ENCODE measurements at places on chromosomes 1 and 21.

DNA sequence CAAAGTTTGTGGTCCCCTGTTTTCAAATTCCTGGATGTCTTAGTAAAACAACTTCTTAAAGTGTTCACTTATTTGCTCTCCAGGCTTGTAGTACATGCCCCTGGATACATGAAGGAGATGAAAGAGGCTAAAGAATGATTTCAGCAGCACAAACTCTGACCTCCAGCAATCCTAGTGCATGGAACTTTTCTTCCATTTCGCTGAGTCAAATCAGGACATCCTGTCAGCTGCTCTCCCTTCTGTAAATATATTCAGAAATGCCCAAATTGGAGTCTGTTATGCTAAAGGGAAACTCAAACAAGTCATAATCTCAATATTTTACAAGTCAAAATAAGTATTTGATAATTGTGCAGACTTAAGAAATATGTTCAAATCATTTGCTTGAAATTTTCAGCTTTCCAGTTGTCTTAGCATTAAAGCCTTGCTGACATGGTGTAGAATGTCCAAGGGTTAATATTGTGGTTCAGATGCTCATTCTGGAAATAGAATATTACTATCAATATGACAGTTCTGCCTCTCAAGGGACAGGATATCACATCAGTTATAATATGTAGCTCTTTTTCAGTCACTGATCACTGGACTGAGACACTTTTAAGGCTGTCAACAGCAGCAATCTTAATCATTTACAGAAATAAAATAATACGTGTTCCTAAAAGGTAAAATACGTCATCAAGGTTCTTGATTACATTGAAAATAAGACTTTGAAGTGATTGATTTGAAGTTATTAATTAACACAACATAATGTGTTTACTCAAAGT is 1157.3 kb downstream of the PLA2G4A start:
- H3K4me1 ChIP-seq, result no peaks in the 10 kb centered on the region
- H3K36me3 ChIP-seq, result no peaks in the 10 kb centered on the region
- no peak for DNase-seq
- no peak overlapping the region for H3K27ac ChIP-seq

GRCh38 chr1:40862008-40862863 is at the start of gene CITED4:
Gene CITED4 (minus strand): TSS chr1:40862363. CDS start chr1:40862127, 236 bp downstream.
- peak; percentile 88 for DNase-seq
- no peaks in the 10 kb centered on the region for H3K36me3 ChIP-seq
- H3K4me3 ChIP-seq, result peak within 1 kb of the TSS; percentile 87
- peaks cover 35% of the 10 kb centered on the region for H3K4me1 ChIP-seq
- no peaks in the 10 kb centered on the region for H3K27me3 ChIP-seq

- H3K27me3 ChIP-seq, result no peaks in the 10 kb centered on the region
- H3K4me1 ChIP-seq, result peaks cover 35% of the 10 kb centered on the region
- peak overlapping the region; percentile 75 for H3K4me3 ChIP-seq
- peak overlapping the region; percentile 99 for H3K27ac ChIP-seq
- H3K36me3 ChIP-seq, result no peaks in the 10 kb centered on the region
- DNase-seq, result no peak
These were observed 611 bp downstream of the HSPG2 start for GRCh38 chr1:21936366-21937031.

GRCh38 chr1:96159379-96159778 is 562.2 kb upstream of the PTBP2 start:
- peaks cover 17% of the 10 kb centered on the region for H3K4me1 ChIP-seq
- no peaks in the 10 kb centered on the region for H3K36me3 ChIP-seq
- no peak for DNase-seq
- no peak overlapping the region for H3K4me3 ChIP-seq
- no peak overlapping the region for H3K27ac ChIP-seq
- H3K27me3 ChIP-seq, result no peaks in the 10 kb centered on the region

GRCh38 chr21:39504230-39504629 is 52.5 kb downstream of the SH3BGR start:
- H3K27me3 ChIP-seq, result no peaks in the 10 kb centered on the region
- H3K4me3 ChIP-seq, result no peak overlapping the region
- DNase-seq, result no peak
- H3K27ac ChIP-seq, result no peak overlapping the region
- H3K4me1 ChIP-seq, result peaks cover 9% of the 10 kb centered on the region

DNA sequence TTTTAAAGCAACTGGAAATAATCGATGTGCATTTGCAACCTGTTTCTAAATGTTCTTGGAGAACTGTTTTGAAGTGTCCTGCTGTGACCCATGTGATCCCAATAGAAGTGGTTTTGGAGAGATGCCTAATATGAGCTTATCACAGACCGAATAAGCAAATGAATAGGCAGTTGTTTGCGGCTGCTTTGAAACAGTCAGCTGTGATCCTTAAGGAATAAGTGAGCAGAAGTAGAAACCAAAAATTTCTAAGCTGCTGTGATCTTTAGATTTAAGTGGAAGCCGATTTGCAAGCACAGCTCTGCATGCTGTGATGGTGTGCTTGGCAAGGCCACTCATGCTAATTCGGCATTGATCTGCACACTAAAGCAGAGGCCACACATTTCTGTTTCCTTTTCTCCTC is 329.5 kb upstream of the DUSP10 start:
- H3K36me3 ChIP-seq, result no peaks in the 10 kb centered on the region
- no peaks in the 10 kb centered on the region for H3K4me1 ChIP-seq
- no peak overlapping the region for H3K4me3 ChIP-seq
- no peak for DNase-seq
- H3K27ac ChIP-seq, result no peak overlapping the region

- H3K36me3 ChIP-seq, result no peaks in the 10 kb centered on the region
- H3K4me1 ChIP-seq, result peaks cover 11% of the 10 kb centered on the region
- no peaks in the 10 kb centered on the region for H3K27me3 ChIP-seq
- H3K4me3 ChIP-seq, result peak overlapping the region; percentile 11
- DNase-seq, result no peak
- H3K27ac ChIP-seq, result no peak overlapping the region
These were observed 15.7 kb downstream of the ASPM start for GRCh38 chr1:197130677-197131304.

- no peak overlapping the region for H3K27ac ChIP-seq
- no peaks in the 10 kb centered on the region for H3K36me3 ChIP-seq
- no peak for DNase-seq
- peaks cover 7% of the 10 kb centered on the region for H3K4me1 ChIP-seq
These were observed 47.6 kb downstream of the B3GALT5 start for GRCh38 chr21:39660191-39660980.

GRCh38 chr21:35730325-35730724 is 330.0 kb downstream of the SETD4 start:
- DNase-seq, result no peak
- no peak overlapping the region for H3K4me3 ChIP-seq
- no peaks in the 10 kb centered on the region for H3K4me1 ChIP-seq
- no peaks in the 10 kb centered on the region for H3K36me3 ChIP-seq
- H3K27me3 ChIP-seq, result no peaks in the 10 kb centered on the region
- no peak overlapping the region for H3K27ac ChIP-seq

DNA sequence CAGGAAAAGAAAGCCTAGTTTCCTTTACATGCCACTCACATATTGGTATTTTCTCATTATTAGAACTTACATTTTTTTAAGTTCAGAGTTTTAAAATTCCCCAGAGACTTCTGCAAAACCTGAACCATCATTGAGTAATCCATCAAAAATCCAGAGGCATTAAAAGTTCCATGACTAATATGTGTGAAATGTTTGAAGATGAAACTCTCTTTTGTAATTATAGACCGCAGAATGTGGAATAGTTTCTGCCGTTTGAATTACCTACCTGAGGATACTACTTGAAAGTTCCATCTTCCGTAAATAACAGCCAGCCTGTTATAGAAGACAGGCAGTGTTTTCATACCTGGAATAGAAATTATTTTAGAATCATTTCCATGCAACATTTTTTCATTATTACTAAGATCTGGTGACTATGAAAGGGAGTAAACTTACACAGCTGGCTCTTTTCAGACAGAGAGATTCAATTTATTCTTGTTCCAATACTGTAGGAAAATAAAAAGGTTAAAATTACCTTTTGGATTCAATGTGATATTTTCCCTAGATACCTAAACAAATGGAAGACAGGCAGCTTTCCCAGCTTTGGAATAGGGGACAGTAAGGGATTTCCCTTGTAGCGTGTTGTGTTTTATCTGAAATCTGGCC is 131.4 kb downstream of the ST6GALNAC5 start:
- no peaks in the 10 kb centered on the region for H3K36me3 ChIP-seq
- no peak overlapping the region for H3K27ac ChIP-seq
- peaks cover 8% of the 10 kb centered on the region for H3K4me1 ChIP-seq
- H3K4me3 ChIP-seq, result no peak overlapping the region
- H3K27me3 ChIP-seq, result no peaks in the 10 kb centered on the region
- DNase-seq, result no peak

DNA sequence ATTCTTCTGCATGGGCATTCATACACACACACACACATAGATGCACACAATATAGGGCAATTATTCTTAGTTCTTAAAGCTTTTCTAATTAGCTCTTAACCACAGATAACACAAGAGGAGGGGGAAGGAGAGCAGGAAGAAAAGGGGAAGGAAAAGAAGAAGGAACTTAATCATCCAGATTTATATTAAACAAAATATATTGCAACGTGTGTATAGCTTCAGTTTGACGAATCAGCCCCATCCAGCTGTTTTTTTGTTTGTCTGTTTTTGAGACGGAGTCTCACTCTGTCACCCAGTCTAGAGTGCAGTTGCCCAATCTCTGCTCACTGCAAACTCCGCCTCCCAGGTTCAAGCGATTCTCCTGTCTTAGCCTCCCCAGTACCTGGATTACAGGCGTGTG is 21.7 kb upstream of the ANKRD13C start:
- H3K4me3 ChIP-seq, result no peak overlapping the region
- no peaks in the 10 kb centered on the region for H3K4me1 ChIP-seq
- H3K36me3 ChIP-seq, result no peaks in the 10 kb centered on the region
- H3K27me3 ChIP-seq, result no peaks in the 10 kb centered on the region

DNA sequence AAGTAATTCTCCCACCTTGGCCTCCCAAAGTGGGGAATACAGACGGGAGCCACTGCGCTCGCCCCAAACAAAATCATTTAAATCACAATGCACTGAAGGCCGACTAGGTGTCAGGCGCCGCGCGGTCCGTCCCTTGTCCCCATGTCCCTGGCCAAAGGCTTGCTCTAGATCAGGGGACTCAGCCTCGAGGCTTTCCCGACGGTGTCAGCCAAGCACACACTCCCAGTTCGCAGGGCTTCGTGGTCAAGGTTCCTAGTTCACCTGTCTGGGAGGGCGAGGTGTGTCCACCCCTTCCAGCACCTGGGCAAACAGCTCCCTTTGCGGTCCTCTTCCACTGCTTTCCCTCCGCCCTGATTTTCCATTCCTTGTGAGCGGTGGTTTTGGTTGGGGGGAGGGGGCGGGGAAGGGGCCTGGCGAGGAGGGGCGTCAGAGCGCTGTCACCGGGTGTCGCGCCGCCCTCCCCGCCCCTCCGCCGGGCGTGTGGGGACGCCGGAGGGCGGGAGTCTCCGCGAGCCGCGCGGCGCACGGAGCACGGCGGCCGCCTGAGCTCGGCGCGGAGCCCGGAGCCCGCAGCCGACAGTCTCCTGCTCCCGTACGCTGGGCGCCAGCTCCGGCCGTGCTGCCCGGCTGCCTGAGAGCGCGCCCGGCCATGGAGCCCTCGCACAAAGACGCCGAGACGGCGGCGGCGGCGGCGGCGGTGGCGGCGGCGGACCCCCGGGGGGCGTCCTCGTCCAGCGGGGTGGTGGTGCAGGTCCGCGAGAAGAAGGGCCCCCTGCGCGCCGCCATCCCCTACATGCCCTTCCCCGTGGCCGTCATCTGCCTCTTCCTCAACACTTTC is at the start of gene STUM:
Gene STUM, plus strand, starts transcription at position 509 of the 838 bp plus-strand sequence. Its CDS starts 141 bp downstream, at position 650.
- no peaks in the 10 kb centered on the region for H3K36me3 ChIP-seq
- H3K4me3 ChIP-seq, result peak within 1 kb of the TSS; percentile 77
- no peak for DNase-seq
- peaks cover 22% of the 10 kb centered on the region for H3K4me1 ChIP-seq
- H3K27me3 ChIP-seq, result no peaks in the 10 kb centered on the region

DNA sequence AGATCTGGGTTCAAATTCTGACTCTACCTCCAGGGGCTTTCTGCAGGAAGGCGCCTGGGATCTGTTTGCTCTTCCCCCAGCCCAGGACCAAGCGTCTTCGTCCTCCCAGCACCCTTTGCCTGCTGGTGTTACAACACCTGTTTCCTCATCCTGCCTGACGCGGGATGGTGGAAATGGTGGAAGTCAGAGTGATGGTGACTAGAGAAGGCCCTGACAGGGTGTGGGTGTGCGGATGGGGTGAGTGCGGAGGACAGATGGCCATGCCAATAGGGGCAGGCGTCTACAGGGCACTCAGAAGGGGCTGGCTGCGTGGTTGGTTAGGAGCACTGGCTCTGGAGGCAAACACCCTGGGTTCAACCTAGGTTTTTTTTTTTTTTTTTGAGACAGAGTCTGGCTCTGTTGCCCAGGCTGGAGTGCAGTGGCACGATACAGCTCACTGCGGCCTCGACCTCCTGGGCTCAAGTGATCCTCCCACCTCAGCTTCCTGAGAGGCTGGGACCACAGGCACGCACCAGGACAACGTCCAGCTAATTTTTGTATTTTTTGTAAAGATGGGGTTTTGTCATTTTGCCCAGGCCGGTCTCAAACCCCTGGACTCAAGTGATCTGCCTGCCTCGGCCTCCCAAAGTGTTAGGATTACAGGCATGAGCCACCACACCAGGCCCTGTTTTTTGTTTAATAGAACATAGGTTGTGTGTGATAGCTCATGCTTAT is 1.5 kb downstream of the THEMIS2 start:
- H3K27ac ChIP-seq, result peak overlapping the region; percentile 63
- no peaks in the 10 kb centered on the region for H3K27me3 ChIP-seq
- DNase-seq, result no peak

DNA sequence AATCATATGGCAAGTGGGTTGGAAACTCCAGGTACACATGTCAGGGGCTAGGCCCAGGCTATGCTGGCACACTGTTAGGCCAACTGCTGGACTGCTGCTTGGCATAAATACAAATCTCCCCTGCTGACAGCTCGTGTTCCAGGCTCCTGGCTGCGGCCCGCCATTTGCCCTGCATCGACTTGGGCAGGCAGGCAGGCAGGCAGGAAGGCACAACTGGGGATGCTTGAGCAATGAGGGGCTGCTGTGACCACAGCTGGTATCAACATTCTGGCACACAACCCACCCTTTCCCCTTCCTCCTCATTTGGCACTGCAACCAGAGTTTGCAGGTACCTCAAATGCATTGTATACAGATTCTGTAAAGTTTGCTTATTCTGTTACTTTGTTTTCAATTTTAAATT is 53.2 kb downstream of the SAMSN1 start:
- no peak overlapping the region for H3K27ac ChIP-seq
- no peaks in the 10 kb centered on the region for H3K27me3 ChIP-seq
- DNase-seq, result no peak
- H3K4me3 ChIP-seq, result no peak overlapping the region
- H3K4me1 ChIP-seq, result no peaks in the 10 kb centered on the region
- H3K36me3 ChIP-seq, result no peaks in the 10 kb centered on the region

GRCh38 chr1:76121850-76122249 is 47.3 kb downstream of the ST6GALNAC3 start:
- no peaks in the 10 kb centered on the region for H3K36me3 ChIP-seq
- no peak for DNase-seq
- H3K27me3 ChIP-seq, result no peaks in the 10 kb centered on the region

- no peak overlapping the region for H3K27ac ChIP-seq
- H3K27me3 ChIP-seq, result no peaks in the 10 kb centered on the region
- H3K4me3 ChIP-seq, result no peak overlapping the region
- no peak for DNase-seq
- no peaks in the 10 kb centered on the region for H3K36me3 ChIP-seq
These were observed 11.8 kb upstream of the BACE2 start for GRCh38 chr21:41156142-41156541.

Measured in thoracic aorta (tissue), 2 donors.